ENCODE measurements at places on chromosomes 3 and 15.

DNA sequence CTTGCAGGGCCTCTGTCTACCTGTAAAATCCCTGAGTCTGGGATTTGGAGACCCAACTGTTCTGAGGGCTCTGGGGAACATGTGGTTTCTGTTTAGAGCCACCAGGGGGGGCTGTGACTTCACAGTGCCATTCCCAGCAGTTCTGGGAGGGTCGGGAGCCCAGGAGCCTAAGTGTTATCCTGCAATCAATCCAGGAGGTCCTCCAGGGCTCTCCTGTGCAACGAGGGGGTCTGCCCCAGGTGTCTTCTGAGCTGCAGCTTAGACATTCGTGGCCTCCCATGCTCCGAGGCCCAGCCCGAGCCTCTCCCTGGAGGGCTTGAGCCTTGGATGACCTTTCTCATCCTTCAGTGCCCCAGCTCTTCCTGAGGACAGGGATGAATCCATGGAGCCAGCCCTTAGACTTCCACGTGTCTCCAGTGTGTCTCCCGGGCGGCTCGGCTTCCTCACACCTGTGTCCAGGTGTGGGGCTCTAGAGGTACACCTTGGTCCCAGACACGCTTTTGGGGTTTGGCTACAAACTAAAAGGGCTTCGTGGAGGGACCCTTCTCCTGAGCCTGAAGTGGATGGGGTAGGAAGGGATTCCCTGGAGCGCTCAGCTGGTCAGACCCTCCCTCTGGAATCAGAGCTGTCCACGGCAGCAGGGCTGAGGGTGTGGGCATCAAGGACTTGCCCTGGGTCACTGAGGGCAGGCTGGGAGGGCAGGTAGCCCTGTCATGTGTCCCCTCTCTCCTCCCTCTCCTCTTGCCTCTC, 20.3 kb upstream of the ABTB1 start:
- no peak for DNase-seq

- DNase-seq = no peak
These were observed 353 bp downstream of the ATG3 start for GRCh38 chr3:112561484-112561733.

GRCh38 chr3:152770296-152770695, 64.6 kb upstream of the P2RY1 start:
- no peak for DNase-seq

- no peak for DNase-seq
These were observed 12.4 kb downstream of the C3orf20 start for GRCh38 chr3:14687360-14687759.

GRCh38 chr3:157353652-157354051, 83.0 kb upstream of the PTX3 start:
- DNase-seq = no peak

GRCh38 chr3:150789451-150789850, 26.5 kb upstream of the SIAH2 start:
- DNase-seq = no peak

DNA sequence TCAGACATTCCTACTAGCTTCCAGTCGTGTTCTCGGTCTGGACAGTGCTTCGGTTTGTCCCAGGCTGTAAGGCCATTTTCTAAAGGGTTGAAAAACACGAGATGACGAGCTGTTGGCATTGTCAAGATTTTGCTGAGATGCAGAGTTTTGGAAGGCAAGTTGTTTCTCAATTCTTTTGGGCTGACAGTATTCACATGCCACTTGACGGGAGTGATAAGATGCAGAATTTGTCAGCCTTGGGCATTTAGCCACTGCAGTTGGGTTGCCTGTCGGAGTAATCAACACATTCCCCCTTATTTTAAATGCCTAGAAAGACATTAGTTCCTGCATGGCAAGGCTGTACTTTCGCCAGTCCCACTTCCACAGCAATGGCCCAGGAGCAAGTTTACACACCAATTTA, 245.2 kb downstream of the NR1D2 start:
- DNase-seq = no peak

DNA sequence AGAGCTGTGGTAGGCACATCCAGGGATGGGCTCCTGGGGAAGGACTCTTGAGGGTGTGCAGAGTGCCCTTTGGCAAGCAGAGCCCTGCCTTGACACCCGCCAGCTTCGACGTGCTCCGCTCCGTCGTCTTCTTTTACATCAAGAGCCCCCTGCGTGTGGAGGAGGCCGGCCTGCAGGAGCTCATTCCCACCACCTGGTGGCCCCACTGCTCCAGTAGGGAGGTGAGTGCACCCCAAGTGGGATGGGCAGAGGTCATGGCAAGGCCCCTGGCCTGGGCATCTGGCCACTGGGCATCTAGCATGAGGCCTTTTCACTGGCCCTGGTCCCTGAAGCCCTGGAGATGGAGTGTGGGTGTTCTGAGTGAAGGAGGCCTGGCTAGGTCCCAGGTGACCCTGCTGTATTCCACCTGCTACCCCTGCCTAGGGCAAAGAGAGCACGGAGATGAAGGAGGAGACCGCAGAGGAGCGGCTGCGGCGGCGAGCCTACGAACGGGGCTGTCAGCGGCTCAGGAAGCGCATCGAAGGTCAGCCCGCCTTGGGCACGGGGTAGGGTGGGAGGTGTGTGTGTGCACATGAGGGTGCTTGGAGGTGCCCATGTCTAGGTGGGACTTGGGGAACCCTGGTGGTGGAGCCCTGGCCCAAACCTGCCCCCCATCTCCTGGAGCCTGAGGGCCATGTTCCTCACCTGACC, 12.2 kb downstream of the RNF123 start:
- DNase-seq = no peak

DNA sequence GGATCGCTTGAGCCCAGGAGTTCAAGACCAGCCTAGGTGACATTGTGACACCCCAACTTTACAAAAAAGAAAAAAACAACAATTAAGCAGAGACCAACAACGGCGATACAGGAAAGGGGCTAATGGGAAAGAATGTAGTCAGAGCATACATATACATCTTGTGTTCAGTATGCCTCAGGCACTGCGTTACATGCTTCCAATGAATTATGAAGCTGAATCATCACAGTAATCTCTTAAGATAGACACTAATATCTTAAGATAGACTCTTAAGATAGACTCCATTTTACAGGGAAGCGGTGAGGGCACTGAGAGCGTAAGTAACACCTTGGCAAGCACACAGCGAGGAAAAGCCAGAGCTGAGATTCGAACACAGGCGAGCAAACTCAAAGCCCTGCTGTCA, 6.1 kb upstream of the LDHAL6B start:
- no peak for DNase-seq

GRCh38 chr15:28887339-28888174, 1.8 kb downstream of the APBA2 start:
- DNase-seq = no peak

- DNase-seq = no peak
These were observed 13.9 kb downstream of the ANKDD1A start for GRCh38 chr15:64925335-64926330.

DNA sequence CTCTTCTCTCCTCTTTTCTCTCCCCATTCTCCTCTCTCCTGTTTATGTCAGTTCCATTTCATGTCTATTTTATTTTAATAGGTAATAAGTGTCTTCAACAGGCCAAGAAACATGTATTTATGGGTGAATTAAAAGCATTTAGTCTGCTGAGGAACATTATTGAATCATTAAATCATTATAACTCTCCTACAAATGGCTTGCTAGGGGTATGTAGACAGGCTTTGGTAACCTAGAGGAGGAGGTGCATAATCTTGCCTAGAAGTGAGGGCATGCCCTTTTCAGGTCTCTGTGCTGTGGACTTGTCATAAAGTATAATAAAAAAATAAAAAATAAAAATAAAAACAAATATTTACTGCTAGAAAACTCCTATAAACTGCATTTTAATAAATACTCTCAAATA, 88.9 kb upstream of the SNTN start:
- no peak for DNase-seq

- no peak for DNase-seq
These were observed 1.1 kb upstream of the FAM3D start for GRCh38 chr3:58667704-58668103.

- no peak for DNase-seq
These were observed 129.2 kb downstream of the NEK10 start for GRCh38 chr3:27239951-27240350.

- DNase-seq = no peak
These were observed 76.1 kb downstream of the ABHD5 start for GRCh38 chr3:43766672-43767465.

DNA sequence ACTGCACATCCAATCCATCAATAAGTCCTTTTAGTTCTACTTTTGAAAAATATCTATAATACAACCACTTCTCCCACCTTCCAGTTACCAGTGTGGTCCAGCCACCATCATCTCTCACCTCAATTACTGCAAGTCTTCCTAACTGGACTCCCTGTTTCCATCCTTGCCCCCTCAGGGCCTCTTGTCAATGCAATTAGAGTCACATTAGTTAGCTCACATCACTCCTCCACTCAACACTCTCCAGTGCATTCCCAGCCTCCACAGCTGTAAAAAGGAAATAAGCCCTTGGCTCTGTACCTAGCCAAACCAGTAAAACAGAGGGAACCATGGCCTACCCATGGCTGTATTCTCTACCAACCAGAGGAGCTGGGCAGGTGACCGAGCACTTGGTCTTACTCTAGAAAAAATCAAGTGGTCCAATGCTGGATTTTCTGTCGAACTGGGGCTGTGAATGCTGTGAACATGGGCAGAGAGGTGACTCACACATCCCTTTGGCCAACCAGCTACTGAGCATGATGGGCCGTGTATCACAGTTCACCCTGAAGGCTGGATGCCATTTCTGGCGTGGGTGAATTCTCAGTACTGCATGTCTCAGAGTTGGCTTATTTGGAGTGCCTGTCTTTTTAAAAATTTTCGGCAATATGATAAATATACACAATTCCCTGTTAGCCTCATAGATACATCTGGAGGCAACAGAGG, 62.5 kb upstream of the C15orf61 start:
- no peak for DNase-seq

GRCh38 chr3:58731673-58732072, 65.1 kb upstream of the FAM3D start:
- DNase-seq = no peak

DNA sequence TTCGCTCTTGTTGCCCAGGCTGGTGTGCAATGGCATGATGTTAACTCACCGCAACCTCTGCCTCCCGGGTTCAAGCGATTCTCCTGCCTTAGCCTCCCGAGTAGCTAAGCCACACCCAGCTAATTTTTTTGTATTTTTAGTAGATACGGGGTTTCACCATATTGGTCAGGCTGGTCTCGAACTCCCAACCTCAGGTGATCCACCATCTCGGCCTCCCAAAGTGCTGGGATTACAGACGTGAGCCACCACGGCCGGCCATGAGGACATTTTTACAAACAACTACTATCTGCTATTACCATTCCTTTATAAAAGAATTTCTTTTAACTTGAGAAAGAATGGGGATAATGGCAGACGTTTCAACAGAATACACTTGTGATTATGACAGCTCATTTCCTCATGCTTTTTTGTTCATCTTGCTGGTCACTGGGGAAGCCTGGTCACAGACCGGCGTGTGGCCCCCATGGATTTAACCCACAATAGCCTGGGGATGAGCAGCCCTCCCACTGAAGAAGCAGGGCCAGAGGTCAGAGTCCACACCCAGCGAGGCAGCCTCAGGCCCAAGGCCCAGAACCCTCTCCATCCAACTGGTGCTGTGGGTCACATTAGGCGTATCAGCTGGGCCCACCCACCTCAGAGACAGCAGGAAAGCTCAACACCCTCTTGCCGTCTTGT, 112.0 kb downstream of the LIPC start:
- no peak for DNase-seq

GRCh38 chr3:42476225-42477125, 26.0 kb upstream of the VIPR1 start:
- DNase-seq = no peak

- peak; percentile 36 for DNase-seq
These were observed 2.4 kb downstream of the IGF2BP2 start for GRCh38 chr3:185822221-185823000.
